Suppressor macrophage treated with lipopolysaccharide for 4 hours (primary cell): ENCODE measurements at places on chromosomes 16 and 17.

DNA sequence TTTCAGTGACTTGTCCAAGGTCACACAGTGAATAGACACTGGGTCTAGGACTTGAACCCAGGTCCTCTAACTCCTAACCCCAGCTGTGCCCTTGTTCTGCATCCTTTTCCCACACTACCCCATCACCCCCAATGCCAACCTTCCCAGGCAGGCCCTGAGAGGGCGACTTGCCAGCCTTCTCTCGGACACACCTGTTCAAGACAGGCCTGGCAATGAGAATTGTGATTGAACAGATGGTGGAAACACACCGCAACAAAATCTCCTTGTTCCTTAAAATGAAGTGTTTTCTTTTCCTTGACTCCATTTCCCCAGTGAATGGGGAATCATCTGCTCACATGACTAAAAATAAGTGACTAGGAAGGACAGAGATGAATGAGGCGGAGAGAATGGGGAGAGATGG, 189.5 kb upstream of the ASIC2 start:
- no peak for DNase-seq

- DNase-seq: no peak
Measured at GRCh38 chr16:58717994-58718393, 16.1 kb downstream of the GOT2 start.

DNA sequence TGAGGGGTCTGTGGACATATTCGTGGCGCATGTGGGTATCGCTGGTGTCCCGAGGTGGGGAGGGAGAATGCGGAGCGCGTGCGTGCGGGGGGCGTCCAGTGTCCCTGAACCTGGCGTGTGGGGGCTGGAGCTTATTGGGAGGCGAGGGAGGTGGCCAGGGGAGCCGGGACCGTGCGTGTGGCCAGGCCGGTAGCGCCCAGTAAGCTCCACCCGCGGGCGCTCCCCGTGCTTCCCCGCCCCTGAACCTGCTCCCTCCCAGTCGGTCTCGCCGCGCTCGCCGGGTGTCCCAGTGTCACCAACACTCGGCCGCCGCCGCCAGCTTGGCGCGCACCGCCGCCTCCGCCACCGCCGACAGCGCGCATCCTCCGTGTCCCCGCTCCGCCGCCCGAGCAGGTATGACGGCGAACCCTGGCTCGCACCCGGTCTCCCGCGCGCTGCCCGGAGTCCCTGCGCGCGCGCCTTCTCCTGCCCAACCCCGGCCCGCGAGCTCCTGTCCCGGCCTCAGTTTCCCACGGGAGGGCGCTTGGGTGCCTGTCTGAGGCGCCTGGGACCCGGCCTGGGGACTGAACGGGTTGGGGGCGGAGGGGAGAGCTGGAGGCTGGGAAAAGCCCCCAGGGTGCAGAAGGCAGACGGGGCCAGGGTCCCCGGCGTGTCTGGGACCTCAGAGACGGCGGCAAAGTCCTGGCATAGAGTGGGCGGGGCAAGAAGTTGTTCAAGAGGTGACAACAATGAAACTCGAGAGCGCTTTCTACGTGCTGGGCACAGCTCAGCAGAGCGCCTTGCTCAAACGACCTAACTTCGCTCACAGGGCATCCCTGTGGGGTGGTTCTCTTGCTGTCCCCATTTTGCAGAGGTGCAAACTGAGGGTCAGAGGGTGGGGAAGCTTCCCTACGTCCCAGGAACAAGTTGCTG, at the start of gene SCNN1B:
SCNN1B (plus strand) TSS at position 258 of the 912 bp plus-strand sequence. CDS start 46,298 bp downstream, outside the sequence.
- DNase-seq: no peak

DNA sequence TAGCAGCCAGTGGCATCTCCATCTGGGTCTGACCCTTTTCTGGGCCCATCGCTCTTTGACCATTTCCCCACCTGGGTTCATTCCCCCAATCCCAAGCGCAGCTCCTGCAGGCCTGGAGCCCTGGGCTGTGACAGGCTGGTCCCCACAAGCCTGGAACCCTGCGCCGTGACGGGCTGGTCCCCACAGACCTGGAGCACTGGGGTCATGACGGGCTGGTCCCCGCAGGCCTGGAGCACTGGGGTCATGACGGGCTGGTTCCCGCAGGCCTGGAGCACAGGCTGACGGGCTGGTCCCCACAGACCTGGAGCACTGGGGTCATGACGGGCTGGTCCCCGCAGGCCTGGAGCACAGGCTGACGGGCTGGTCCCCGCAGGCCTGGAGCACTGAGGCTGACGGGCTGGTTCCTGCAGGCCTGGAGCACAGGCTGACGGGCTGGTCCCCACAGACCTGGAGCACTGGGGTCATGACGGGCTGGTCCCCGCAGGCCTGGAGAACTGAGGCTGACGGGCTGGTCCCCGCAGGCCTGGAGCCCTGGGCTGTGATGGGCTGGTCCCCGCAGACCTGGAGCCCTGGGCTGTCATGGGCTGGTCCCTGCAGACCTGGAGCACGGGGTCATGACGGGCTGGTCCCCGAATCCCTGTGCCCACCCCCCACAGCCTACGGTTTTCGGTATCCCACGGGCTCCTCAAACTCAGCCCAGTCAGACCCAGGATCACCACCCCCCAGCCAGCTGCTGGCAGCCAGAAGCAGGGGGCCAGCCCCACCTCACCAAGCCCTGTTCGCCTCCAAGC, 16.6 kb downstream of the TMC6 start:
- no peak for DNase-seq
